ENCODE measurements at places on chromosomes 12 and 14.

DNA sequence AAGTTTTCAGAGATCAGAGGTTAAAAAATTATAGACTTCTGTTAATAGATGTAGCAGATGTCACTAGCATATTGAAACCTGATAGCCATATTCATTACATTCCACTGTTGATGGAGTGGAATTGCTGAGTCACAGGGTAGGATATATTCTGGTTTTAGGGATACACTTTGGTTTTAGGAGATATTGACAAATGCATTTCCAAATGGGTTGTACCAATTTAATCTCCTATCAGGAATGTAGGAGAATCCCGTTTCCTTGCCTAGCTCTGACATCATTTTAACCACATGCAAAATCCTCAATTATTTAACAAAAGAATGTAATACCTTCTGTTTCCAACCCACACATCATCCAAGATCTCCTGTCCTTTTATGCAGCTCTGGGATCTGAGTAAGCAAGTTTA is 30.7 kb upstream of the ESR2 start:
- no peak for DNase-seq

- no peak for DNase-seq
Measured at GRCh38 chr14:65808390-65808789, 395.9 kb downstream of the FUT8 start.

GRCh38 chr12:12350868-12351463 is 924 bp upstream of the MANSC1 start:
- DNase-seq: peak; percentile 20

GRCh38 chr12:118714051-118714460 is 267.3 kb upstream of the SRRM4 start:
- DNase-seq: peak; percentile 50

DNA sequence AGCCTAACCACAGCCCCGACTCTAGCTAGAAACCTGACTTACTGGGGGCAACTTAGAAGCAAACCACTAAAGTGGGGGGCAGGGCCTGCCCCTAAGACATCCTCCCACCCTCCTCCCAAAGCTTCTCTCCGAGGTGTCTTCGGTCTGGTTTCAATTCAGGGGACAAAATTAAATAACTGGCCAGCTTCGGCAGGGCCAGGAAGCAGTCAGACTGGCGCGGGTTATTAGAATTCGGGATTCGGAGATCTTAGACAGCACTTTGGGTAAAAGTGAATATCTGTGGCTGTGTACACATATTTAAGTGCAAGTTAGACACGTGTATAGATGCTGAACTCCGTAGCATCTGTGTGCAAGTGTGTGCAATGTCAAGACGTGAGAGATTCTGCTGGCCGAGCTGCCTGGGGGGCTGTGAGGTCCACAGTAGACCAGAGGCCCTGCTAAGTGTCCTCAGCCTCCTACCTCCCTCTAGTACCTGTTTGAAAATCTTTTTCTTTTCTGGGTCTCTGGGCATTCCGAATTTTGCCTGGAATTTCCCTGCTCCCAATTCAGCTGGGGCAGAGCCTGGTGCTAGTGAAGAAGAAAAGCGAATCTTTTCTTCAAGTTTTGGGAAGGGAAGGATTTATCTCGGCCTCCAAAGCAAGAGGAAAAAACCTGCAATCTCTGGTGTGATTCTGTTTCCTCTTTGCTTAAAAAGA is 4.0 kb upstream of the HOXC10 start:
- no peak for DNase-seq

DNA sequence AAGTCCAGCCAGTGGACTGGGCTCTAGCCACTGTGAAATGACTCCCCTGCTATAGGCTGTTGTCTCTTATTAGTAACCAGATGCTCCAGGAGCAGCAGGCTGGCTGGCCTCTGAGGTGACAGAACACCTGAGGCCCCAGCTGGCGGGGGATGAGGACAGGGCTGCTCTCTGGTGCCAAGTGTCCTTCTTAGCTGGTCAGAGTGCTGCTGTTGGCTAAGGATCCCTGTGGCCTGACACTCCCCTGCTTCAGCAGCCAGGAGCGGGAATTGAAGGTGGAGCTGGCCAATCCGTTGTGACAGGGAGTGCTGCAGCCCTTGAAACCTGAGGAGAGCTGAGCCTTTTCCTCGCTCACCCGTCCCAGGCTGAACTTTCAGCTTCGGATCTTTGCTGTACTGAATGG is 30.7 kb downstream of the TMEM229B start:
- DNase-seq: no peak

DNA sequence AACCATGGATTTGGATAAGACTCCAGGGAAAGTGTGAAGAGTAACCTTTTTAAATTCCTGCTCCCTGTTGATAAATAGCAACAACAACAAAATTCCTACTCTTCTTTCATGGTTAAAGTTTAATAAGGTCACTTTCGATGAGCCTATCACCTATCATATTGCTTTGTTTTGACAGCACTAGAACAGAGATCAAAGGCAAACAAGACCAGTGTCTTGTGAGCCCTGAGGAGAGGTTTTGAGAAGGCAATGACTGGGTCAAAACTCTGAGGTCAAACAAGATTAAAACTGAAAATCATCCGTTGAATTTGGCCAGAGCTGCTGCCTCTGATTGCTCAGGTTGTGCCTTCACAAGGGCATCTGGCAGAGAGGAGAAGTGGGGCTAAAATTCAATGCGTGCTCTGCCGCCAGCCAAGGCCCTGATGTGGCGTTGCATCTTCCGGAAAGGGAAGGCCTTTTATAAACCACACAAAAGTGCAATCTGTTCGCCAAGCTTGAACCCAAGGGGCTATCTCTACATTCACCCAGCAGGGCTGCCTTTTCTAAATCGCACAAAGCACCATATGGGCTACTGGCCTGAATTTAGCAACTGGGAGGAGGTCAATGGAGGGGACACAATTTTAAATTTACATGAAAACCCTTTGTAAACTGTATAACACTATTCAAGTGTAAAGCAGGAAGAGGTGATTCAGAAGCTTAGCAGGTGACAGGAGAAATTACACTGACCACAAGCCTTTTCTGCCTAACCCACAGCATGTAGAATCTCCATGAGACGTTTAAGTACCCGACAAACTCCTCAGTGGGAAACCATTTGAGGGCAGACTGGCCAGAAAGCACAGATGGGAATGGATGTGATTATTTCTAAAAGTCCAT is 140.8 kb downstream of the DAD1 start:
- DNase-seq: no peak

DNA sequence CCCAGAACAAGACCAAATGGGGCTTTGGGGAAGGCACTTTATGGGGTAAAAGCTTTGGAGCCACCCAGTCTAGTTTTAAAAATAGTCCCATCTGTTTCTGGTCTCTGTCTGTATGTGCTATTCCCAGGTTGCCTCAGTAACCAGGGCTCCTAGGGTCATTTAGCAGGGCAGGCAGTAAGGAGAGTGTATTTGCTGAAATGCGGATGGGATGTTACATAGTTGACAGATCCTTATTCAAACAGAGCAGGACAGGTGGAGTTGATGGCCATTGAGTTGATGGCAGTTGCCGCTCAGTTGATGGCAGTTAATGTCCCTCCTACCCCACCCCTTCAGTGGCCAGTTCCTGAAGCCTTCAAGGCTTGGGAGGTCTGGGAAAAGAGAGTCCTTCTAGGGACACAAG is 4.6 kb downstream of the ZC3H10 start:
- no peak for DNase-seq

DNA sequence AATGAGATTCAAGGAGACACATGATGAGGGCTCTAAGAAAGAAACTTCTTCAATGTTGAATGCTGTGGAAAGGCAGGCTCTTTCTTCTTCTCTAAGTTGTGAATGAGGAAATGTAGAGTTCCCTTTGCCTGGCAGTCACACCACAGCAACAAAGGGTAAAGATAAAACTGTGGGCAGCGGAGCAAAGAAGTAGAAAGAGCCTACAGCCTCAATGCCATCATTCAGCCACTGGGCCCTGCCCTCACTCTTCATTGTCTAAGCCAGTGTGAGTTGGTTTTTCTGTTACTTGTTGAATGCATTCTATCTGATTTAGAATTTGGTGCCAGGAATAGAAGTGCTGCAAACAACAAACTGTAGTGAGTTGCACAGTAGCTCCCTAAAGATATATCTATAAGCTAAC is 12.2 kb downstream of the SDR9C7 start:
- no peak for DNase-seq

- no peak for DNase-seq
Measured at GRCh38 chr12:51759175-51759574, 89.3 kb downstream of the FIGNL2 start.

DNA sequence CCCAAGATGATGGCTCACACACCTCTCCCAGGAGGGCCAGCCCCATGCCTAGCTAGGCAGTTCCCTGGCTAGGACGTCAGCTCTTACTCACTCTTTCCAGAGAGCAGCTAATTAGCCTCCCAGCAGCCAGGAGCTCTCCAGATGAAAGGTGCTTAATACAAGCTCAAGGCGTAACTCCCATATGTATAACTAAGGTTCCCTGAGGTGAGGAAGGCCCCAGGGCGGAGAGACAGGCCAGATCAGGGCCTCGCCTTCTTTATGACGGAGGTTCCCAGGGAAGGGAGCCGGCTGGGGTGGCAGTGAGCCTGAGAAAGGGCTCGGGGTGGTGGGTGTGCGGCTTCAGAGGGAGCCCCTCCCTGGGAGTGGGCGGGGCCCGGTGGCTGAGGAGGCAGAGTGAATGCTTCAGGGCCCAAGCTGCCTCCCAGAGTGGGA is 26.4 kb upstream of the ZFP36L1 start:
- DNase-seq: peak; percentile 23

GRCh38 chr12:70829070-70829469 is 91.5 kb downstream of the PTPRR start:
- DNase-seq: no peak

GRCh38 chr12:119247007-119247719 is 68.4 kb downstream of the HSPB8 start:
- no peak for DNase-seq

GRCh38 chr12:75814851-75815754 is 216.5 kb downstream of the PHLDA1 start:
- peak; percentile 39 for DNase-seq

DNA sequence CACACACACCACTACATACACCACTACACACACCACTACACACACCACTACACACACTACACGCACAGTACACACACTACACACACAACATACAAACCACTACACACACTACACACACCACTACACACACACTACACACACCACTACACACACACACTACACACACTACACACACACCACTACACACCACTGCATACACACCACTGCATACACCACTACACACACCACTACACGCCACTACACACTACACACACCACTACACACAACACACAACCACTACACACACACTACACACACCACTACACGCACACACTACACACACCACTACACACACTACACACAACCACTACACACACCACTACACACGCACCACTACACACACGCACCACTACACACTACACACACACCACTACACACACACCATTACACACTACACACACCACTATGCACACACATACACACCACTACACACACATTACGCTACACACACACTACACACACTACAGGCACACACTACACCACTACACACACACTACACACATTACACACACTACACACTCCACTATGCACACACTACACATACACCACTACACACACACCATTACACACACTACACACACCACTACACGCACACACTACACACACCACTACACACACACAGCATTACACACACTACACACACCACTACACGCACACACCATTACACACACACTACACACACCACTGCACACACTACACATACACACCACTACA is 12.5 kb downstream of the NOC4L start:
- peak; percentile 41 for DNase-seq

- DNase-seq: no peak
Measured at GRCh38 chr14:37179896-37180502, 7.6 kb upstream of the SLC25A21 start.

DNA sequence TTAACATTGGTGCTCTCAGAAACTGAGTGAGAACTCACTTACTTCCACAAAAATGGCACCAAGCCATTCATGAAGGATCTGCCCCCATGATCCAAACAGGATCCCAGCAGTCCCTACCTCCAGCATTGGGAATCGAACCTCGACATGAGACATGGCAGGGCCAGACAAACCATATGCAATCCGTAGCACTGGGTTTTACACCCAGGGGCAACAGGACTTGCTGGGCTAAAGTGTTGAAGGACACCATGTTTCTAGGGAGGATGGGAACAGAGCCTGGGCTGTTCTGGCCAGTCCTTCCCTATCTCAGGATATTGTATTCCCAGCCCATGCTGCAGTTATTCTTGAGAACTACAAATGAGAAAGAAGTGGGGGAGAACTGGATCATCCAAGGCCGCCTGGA is 36.6 kb downstream of the SERPINA3 start:
- no peak for DNase-seq

- DNase-seq: no peak
Measured at GRCh38 chr12:14308516-14308915, 57.0 kb upstream of the ATF7IP start.

DNA sequence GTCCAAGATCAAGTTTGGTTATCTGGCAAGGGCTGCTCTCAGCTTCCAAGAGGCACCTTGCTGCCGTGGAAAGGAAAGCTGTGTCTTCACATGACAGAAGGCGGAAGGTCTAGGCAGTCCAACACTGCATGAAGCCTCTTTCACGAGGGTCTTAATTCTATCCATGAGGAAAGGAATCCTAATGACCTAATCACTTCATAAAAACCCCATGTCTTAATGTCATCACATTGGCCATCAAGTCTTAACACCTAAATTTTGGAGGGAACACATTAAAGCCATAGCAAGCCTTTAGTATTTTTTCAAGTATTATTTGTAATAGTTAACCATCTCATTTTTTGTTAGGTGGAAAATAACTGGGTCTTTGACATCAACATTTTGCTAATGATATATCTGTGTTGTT is 858.3 kb downstream of the FLRT2 start:
- DNase-seq: no peak

All from erythroblast (primary cell).